Stimulated activated CD4-positive, alpha-beta T cell treated with anti-CD3 and anti-CD28 coated beads, Interleukin-2, amount 100 ng/mL, for 24 hours (primary cell): ENCODE measurements at places on chromosomes 7 and 10.

DNA sequence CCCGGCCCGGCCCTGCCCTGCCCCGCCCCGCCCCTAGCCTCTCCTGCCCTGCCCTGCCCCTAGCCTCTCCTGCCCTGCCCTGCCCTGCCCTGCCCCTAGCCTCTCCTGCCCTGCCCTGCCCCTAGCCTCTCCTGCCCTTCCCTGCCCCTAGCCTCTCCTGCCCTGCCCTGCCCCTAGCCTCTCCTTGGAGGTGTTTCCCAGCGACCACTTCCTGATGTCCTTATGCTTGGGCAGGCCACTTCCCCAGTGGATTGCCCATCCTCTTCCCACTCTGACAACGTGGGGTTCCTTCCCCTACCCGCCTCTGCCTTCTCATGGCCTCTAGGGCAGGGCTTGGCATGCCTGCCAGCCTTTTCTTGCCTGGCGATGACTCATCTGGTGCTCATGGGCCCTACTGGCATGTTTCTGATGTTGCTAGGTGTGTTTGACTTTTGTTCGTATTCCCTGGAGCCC is 21.2 kb downstream of the PRXL2A start:
- no peak for DNase-seq

GRCh38 chr10:132521041-132521465 is 16.5 kb upstream of the INPP5A start:
- DNase-seq: no peak

GRCh38 chr10:114678336-114678735 is 20.3 kb upstream of the ABLIM1 start:
- DNase-seq: no peak

DNA sequence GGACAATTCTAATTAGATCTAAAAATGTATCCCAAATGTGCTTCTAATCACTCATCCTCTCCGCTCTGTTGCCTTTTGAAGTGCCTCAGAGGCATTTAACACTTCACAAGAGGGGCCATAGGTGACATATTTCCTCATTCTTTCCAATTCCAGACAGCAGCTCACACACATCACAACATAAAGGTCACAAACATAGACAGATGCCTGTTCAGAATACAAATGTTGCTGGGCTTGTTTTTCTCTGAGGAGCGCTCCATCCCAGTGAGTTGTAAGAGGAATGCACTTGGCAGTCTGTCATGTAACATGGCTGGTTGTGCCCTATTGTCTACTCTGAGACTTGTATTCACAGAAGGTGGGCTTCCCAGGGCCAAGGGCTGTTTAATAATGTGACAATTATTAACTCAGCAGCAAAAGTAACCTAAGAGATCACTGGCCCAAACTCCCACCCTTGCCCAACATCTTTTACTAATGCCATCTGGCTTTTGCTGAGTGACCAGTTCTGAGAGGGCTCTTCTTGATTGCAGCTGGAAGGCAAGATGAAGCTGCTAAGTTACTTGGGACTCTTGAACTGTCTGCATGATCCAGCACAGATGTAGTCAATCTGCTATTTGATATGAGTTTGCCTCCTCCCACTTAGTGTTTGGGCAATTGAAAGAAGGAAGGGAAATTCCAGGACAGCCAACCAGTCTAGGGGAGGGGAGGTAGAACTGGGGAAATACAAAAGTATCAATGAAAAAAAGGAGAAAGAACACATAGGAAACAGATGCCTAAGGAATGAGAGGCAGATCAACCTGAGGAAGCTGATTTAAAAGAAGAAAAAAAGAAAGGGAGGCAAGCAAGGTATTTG is 13.6 kb downstream of the PON2 start:
- no peak for DNase-seq

DNA sequence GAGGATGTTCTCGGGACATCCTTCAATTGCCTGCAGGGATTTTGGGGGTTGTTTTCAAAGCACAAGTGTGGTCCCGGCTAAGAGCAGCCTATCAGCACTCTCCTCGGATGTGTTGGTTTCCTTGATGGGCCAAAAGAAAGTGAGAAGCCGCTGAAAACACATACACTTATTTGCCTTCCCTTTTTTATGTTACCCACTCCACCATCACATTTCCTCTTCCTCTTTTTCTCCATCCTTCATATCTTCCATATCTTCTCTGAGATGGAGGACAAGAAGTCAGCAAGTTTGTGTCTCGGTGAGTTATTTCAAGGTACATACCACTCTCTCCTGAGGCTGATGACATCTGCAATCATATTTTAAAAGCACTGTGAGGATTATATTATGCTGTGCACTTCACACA is 64.0 kb downstream of the ZNF33B start:
- no peak for DNase-seq

DNA sequence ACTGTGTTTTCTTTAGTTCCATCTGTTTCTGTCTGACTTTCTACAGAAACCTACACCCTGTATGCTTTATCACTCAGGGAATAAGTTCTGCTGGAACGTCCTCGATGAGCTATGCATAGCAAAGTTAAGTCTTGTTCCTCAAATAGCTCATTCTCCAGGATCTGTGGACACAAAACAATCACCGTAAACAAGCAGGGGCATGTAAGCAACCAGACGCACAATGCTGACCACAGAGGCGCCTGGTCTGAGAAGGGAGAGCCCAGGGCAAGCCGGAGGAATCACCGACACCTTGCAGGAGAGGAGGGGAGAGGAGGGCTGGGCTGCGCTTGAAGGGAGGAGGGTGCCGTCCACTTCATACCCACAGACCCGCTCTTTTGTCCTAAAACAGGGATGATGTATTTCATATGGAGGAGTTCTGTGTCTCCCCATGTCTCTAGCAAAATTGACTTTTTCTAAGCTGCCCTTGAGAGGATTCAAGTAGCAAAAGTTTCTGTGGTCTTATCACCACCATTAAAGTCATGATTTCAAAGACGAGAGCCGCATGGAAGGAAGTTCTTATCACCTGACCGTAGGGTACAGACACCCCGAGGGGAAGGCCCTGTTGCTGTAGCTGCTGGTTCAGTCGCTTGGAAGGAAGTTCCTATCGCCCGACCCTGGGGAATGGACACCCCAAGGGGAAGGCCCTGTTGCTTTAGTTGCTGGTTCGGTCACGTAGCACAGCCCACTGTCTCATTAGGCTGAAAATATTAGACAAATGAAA is 14.3 kb downstream of the CALML3 start:
- DNase-seq: no peak

GRCh38 chr10:71197955-71198354 is 14.4 kb upstream of the UNC5B start:
- DNase-seq: no peak

- no peak for DNase-seq
These were observed 132.1 kb downstream of the CSTF2T start for GRCh38 chr10:51567271-51567670.

DNA sequence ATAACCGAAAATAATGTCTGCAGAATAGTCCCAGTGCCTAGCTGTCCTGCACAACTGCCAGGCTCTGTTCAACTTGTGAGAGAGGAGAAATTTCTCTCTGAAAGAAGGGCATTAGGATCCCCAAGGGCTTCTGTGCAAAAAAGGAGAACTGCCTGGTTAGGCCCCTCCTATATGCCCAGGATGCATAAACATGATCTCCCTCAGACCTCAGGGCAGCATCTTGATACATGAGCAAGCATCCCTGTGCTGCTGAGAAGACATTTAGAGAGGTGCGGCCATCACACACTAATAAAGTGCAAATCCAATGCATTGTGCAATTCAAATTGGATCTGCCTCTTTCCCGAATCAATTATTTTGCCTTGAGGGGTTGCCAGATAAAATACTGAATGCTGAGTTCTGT is 553.6 kb downstream of the TNS3 start:
- no peak for DNase-seq

GRCh38 chr7:100419660-100420226 is 8.8 kb downstream of the ZCWPW1 start:
- DNase-seq: no peak

GRCh38 chr10:48192881-48193450 is 81.5 kb downstream of the FRMPD2 start:
- DNase-seq: no peak

DNA sequence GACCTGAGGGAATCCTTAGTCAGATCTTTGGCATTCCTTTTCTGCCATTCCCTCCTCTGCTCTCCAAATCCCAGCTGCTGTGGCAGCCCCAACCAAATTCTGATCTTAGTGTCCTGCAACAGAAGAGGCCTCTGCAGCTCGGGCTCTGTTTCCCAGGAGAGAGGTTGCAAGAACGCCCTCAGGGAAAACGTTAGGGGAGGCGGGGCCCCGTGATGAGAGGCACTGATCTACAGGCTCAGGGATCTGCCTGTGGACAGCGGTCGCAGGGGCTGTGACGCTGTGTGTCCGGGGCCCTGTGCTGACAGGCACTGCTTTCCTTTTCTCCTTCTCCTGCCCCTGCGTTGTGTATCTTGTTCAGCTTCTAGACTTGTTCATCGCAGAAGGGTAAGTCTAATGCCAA is 57.3 kb upstream of the DPYSL4 start:
- no peak for DNase-seq

- no peak for DNase-seq
These were observed 154.7 kb upstream of the DGKB start for GRCh38 chr7:15057272-15057671.

GRCh38 chr10:133091316-133091715 is 3.6 kb downstream of the ADGRA1 start:
- DNase-seq: no peak

DNA sequence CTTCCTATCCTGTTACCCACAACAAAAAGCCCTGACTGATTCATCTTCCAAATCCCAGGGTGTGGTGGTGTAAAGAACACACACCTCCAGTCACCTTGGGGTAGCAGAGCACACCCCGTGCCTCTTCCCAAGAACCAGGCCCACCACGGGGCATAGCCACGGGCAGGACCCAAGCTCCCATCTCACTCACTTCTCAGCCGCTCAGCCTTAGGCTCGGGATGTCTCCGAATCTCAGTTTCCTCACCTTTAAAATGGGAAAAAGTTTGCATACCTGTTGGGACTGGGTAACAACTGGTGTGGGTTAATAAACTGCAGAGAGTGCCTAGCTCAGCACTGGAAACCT is 139.0 kb downstream of the FGFR2 start:
- DNase-seq: no peak

GRCh38 chr7:122290476-122290875 is 14.1 kb downstream of the FEZF1 start:
- no peak for DNase-seq

- no peak for DNase-seq
These were observed 614.1 kb downstream of the GALNT17 start for GRCh38 chr7:71746006-71746405.

DNA sequence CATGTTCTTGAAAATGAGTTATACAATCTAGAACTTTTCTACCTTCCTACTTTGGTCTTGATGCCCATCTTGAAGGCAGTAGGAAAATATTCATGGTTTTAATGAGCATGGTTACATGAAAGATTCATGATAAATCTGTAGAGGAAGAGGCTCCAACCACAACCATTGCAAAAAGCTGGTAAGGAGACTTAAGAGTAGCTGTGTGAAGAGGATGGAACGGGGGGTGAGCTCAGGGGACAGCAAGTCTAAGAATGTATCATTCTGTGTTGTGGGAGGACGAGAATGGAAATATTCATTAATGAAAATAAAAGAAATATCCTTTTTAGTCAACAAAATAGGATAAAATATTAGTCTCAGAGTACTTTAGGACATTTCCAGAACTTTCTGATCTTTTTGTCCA is 81.1 kb downstream of the BMPER start:
- DNase-seq: no peak

DNA sequence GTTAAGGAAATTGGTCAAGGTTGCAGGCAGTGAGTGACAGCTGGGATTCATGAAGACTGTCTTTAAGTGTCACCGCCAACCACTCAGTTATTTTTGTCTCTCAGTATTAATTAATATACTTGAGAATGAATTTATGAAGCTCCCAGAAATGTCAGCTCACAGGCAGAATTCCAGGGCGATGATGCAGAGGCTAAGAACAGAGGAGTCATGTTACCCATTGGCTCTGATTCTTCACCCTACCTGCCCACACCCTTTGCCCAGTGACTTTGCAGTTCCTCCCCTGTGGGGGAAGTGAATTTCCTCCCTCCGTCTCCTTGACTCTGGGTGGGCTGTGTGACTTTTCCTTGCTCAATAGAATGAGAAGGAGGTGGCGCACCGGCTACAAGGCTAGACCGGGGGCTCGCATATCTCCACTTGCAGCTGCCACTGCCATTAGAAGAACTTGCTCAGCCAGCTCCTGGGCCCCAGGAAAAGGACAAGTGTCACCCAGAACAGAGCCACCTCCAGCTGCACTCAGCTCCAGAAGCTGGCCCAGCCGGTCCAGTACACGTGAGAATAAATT is 157.1 kb upstream of the PRKCQ start:
- no peak for DNase-seq

DNA sequence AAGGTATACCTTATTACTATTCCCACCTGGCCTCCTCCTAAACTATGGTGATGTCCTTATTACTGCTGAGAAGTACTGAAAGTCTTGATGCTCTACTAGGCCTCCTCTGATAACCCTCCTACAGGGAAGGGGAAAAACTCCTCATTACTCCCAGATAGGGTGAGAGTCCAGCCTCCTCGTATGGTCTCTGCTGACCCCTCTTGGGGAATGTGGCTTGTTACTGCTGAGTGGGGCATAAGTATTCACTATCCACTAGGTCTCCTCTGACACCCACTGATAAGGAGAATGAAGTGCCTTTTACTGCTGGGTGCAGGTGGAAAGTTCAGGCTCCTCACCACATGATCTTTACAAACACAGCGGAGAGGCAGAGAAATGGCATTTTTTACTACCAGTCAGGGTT is 222.9 kb downstream of the CHRM2 start:
- no peak for DNase-seq

GRCh38 chr7:89012016-89012415 is 216.5 kb upstream of the TEX47 start:
- no peak for DNase-seq

- DNase-seq: no peak
These were observed 283.8 kb upstream of the C7orf33 start for GRCh38 chr7:148306759-148307158.

DNA sequence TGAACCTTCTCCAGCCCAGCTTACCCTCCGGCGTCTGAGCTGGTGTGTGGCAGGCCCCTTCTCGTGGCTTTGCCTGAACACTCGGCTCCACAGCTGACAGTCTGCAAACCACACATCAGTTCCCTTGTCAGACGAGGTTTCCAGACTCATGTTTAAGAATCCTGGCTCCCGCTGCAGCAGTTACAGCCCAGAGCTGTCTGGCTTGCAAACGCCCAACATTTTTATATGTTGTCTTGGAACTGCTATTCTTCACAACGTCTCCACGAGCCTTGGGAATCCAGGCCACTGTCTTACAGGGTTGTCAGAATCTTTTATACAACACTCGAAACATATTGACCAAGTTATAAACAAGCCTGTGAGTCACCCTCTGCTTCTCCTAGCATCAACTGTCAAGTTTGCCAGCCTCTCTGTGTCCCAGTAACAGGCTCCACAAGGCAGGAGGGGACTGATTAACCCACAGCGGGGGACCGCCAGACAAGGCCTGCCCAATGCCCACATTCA is 68.1 kb downstream of the TNS3 start:
- no peak for DNase-seq
